ENCODE measurements at places on chromosomes 3 and 15. TPM values are rescaled to one million over a fixed set of nuclear protein-coding genes. Genes with fewer than 3 reads are reported as not detected.

The KCNMB3 gene
- total RNA-seq: 0.31 TPM

The NR1I2 gene
- not detected for total RNA-seq

The TTLL3 gene
- total RNA-seq: 44.6 TPM

The BBS4 gene
- total RNA-seq: 6.4 TPM

The MINAR1 gene
- total RNA-seq: 0.42 TPM

The UQCRC1 gene
- total RNA-seq: 131 TPM

The DNAH12 gene
- total RNA-seq: 0.63 TPM

The FAM240A gene
- not detected for total RNA-seq

The C3orf85 gene
- total RNA-seq: not detected

The REC114 gene
- total RNA-seq: not detected
